AG08396 (cell line): ENCODE measurements at places on chromosomes 1 and 21.
A peak's percentile ranks its signal among the peaks of the same experiment; 100 is the strongest.

- no peak for DNase-seq
These were observed 57.5 kb upstream of the ETV3 start for GRCh38 chr1:157195521-157196244.

GRCh38 chr1:61282387-61282786 is 200.0 kb downstream of the NFIA start:
- DNase-seq = no peak

- DNase-seq = peak; percentile 35
These were observed 23.2 kb upstream of the BECN2 start for GRCh38 chr1:241934201-241934848.

GRCh38 chr1:110645821-110646735 is 28.7 kb downstream of the KCNA3 start:
- DNase-seq = peak; percentile 50

DNA sequence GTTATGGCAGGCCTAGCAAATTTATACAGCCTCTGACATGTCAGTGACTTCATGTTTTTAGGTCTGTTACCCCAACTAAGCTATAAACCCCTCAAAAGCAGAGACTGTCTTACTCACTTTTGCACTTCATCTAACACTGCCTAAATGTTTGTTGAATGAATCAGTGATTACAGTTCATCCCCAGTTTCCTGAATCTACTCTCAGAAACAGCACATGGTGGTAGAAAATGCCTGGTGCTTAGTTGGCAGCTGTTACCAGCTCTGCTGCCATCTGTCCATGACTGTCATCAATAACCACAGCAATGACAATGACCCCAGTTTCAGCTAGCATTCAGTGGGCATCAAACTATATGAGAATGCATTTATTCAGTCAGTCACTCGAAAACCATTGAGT is 110.5 kb upstream of the SERBP1 start:
- DNase-seq = no peak

DNA sequence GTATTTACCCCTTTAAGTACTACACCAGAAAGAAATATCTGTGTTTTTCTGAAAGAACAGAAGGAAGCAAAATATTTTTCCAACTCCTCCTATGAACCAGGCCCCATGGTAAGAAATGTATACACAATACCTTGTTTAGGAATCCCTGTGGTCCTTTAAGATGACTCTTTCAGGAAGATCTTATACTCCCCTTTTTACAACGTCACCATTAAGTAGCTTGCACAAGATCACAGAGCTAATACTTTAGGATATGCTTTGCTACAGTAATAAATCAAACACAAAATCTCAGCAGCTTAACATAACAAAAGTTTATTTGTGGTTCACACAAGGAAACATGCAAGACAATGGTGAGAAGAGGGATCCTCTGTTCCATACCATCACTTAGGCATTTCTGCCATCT is 8.8 kb upstream of the LAMB3 start:
- no peak for DNase-seq

GRCh38 chr1:19489996-19490395 is 4.7 kb upstream of the CAPZB start:
- no peak for DNase-seq

- peak; percentile 61 for DNase-seq
These were observed 12.3 kb upstream of the SLAMF7 start for GRCh38 chr1:160726498-160727315.

GRCh38 chr1:119136401-119136800 is 4.1 kb downstream of the WARS2 start:
- peak; percentile 6 for DNase-seq

- no peak for DNase-seq
These were observed 19.6 kb downstream of the HSF2BP start for GRCh38 chr21:43639470-43640353.

- no peak for DNase-seq
These were observed 21.3 kb downstream of the ST6GALNAC3 start for GRCh38 chr1:76095802-76096201.

GRCh38 chr1:7557301-7557891 is 213.7 kb upstream of the VAMP3 start:
- DNase-seq = no peak

GRCh38 chr1:180181048-180181447 is 26.4 kb downstream of the QSOX1 start:
- DNase-seq = no peak

- DNase-seq = no peak
These were observed 184.3 kb downstream of the NEGR1 start for GRCh38 chr1:72097851-72098570.

- DNase-seq = no peak
These were observed 114.5 kb downstream of the HIVEP3 start for GRCh38 chr1:41804176-41804575.

- peak; percentile 63 for DNase-seq
These were observed 708 bp upstream of the ZNF362 start for GRCh38 chr1:33255347-33256220.

DNA sequence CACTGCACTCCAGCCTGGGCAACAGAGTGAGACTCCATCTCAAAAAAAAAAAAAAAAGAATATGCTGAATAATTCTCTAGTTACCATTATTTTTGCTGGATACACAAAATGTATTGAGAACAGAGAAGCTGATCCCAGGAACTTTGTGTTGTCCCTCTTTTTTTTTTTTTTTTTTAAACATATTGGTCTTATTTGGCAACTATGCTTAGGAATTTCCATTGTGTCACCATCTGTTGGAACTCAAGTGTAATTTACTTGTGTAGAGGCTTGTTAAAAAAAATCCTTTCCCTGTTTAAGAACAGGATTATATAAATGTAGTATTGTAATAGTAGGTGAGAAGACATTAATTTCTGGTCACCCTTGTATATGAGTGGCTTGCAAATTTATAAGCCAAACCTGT is 28.6 kb downstream of the CAMSAP2 start:
- no peak for DNase-seq

- peak; percentile 56 for DNase-seq
These were observed 617.3 kb downstream of the MATN1 start for GRCh38 chr1:30106125-30106524.

- DNase-seq = no peak
These were observed 398.8 kb downstream of the SEC16B start for GRCh38 chr1:177571076-177571475.

- DNase-seq = no peak
These were observed 513.6 kb downstream of the PLPP3 start for GRCh38 chr1:56065729-56066128.

GRCh38 chr1:243756529-243756928 is 93.5 kb downstream of the AKT3 start:
- no peak for DNase-seq

DNA sequence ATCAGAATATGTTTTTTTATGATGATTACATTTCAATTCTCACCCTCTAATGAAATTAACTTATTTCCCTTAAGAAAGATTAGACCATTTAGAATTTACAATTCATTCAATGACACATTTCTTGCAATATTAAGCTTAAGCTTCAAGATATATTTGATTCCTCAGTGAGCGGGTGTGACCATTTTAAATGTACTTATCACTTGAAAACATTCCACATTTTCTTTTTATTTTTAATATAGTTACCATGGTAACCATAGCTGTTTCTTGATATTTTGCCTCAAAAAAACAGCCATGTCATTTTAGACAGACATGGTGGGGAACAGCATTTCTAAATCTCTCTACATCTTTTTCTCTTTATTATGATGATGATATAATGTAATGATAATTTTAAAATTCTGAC is 1029.0 kb upstream of the B3GALT2 start:
- DNase-seq = no peak
